ENCODE measurements at places on chromosomes 1 and 21.

DNA sequence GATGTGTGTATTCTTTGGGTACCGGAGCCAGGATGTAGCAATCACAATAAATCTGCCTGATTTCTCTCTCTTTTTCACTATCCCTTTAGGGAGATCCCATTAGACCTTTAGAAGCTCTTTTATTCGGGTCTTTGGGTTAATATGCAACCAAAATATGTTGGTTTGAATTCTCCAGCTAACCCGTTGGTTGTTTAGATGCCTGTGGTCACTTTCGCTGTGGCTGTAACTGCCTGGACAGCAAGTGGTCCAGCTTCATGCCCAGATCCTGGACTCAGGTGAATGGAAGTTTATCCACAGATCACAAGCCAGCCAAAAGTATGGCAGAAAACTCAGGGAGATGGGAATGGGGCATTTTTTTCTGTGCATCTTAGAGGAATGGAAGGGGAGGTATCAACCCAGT lies 12.3 kb downstream of the KAZN start:
- DNase-seq = no peak

DNA sequence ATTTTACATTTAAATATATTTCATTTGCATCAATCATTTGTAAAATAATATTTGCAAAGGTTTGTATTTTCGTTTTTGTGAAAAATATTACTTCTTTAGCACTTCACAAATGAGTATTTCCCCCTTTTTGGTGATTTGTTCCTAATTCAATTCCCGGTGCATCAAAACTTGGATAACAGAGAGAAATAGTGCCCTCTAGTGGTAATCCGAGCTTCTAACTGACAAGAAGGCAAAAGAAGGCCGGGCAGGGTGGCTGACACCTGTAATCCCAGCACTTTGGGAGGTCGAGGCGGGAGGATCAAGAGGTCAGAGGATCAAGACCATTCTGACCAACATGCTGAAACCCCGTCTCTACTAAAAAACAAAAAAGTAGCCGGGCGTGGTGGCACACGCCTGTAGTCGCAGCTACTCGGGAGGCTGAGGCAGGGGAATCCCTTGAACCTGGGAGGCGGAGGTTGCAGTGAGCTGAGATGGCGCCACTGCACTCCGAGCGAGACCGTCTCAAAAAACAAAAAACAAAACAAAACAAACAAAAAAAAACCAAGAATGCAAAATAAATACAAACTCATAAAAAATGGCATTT lies 137.7 kb downstream of the COL11A1 start:
- no peak for DNase-seq

DNA sequence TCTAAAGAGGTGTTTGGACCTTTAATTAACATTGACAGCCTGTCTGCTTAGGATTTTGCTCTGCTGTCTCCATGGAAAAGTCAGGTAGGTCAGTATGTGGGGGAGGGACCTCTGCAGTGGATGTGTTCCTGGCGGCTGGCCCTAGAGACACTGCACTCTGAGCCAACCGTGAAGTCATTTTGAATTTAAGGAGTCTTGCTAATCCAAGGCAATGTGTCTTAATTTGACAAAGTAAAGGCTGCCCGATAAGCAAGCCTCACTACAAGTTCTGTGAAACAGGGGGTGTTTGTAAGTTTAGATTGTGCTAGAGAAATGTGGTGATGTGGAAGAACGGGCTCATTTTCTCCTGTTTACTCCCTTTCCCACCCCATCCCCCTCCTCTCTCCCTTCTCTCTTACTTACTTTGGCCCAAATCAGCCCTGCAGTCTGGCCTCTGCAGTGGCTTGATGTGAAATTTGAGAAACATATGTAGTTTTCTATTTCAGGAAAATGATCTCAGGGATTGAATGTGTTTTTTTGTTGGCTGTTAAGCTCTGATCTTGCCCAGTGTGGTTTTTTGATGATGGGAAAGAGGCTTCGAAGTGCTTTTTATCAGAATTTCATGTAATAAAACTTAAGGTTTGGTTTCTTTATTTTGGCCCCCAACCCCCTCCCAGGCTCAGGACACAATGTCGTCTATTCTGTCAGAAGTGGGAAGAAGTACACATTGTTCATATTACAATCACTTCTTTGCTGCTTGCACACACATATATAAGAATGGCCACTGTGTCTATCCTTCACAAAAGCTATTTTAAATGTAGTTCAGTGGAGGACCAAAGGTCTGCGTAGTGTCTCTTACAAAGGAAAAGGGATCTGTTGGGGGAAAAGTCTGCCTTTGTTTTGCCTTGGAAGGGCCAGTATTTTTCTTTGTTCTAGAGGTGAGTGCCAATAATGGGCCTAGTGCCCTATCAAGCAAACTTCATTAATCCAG lies 96.6 kb downstream of the FGGY start:
- peak; percentile 68 for DNase-seq

DNA sequence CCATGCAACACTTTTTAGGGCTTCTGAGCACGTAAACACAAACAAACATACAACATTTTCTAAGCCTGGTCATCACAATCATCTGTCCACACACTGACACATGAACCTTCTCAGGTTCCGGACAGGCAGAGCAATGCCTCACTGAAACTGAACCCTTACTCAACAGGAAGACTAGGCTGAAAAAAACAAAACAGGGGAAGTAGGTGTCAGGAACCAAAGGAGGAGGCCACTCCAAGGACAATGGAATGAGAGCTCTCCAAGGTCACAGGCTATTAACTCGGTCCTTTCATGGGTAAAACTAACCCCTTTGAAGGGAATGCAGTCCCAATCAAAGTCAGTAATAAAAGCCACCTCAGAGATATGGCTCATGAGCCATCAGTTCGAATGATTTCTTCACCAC lies 76.6 kb downstream of the FAM78B start:
- DNase-seq = no peak

- DNase-seq = no peak
These were observed 38.5 kb downstream of the WNT9A start for GRCh38 chr1:227909188-227909587.

- DNase-seq = peak; percentile 96
These were observed 270.5 kb downstream of the RRAGC start for GRCh38 chr1:38589036-38589435.

Measured in MG63 (cell line).